ENCODE measurements at places on chromosomes 3 and 15. TPM values are rescaled to one million over a fixed set of nuclear protein-coding genes. Genes with fewer than 3 reads are reported as not detected.

TMEM108 gene
- total RNA-seq, result not detected

GRAMD2A gene
- total RNA-seq, result not detected

ZBED2 gene
- 14.2 TPM for total RNA-seq

TICRR gene
- total RNA-seq, result 20.9 TPM

REC114 gene
- not detected for total RNA-seq

SLC9C1 gene
- total RNA-seq, result not detected

CLDN16 gene
- total RNA-seq, result not detected

ADCY5 gene
- not detected for total RNA-seq

AZI2 gene
- 52.1 TPM for total RNA-seq

HYAL3 gene
- 15.2 TPM for total RNA-seq

TRH gene
- not detected for total RNA-seq

ISL2 gene
- total RNA-seq, result 0.59 TPM

BLOC1S6 gene
- total RNA-seq, result 36.3 TPM

PGBD4 gene
- 3.8 TPM for total RNA-seq

AP3B2 gene
- total RNA-seq, result not detected

C2CD4B gene
- 0.09 TPM for total RNA-seq

TRPM1 gene
- total RNA-seq, result not detected

INKA1 gene
- 0.41 TPM for total RNA-seq

EEFSEC gene
- 18.2 TPM for total RNA-seq

GASK1A gene
- 0.09 TPM for total RNA-seq

LRRC34 gene
- total RNA-seq, result 5.1 TPM

SLC22A13 gene
- 0.93 TPM for total RNA-seq

CHST14 gene
- 17.4 TPM for total RNA-seq
